ENCODE measurements at places on chromosomes 12 and 14.
A peak's percentile ranks its signal among the peaks of the same experiment; 100 is the strongest.

GRCh38 chr14:106315436-106315835, 789.1 kb downstream of the TMEM121 start:
- DNase-seq, result no peak

DNA sequence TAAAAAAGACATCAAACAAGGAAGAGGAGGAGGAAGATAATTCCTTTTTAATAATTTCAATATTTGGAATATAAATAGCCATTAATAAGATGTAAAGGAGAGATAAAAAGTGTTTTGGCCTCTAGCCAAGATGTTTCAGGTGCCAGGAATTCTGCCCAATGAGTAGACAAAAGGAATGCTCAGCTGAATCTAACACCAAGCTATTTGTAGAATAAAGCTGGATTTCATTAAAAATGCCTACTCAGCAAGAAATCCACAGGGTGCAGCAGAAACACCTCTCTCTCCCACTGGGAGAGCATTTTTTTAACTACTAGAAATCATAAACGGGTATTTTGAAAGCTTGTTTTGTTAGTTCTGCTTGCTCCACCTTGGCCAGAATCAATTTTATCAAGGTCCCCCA, 4.1 kb upstream of the STAB2 start:
- no peak for DNase-seq

DNA sequence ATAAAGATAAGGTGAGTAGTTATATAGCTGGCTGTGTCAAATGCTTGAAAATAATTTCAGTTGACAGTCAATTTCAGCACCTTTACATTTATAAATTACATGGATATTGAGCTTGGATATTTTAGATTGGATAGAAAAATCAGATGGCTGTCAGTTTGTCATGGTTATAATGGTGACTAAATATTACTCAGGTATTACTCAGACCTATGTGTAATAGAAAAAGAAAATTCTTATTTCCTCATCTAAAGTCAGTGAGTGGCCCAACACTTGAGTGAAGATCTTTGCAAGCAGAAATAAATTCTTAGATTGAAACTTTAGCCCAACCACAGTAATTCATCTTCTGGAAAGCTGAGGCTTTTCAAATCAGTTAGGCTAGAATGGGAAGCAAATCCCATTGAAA, 354.4 kb downstream of the NAV3 start:
- DNase-seq, result no peak

- no peak for DNase-seq
Measured at GRCh38 chr12:64383675-64384074, 6.9 kb downstream of the C12orf56 start.

DNA sequence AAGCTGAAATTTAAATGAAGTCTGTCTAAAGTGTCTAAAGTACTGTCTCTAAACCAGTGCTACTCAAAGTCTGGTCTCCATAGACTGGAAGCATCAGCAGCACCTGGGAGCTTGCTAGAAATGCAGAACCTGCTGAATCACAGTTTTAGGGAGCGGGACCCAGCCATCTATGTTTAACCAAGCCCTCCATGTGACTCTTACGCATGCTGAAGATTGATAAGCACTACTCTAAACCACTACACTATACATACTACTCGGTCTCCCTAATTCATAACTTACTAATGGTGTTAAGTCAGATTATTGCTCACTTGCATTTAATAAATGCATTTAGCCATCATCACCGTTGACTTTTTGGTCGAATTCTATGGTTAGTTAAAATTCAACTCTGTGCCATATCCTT, 88.8 kb downstream of the SLC25A21 start:
- no peak for DNase-seq

DNA sequence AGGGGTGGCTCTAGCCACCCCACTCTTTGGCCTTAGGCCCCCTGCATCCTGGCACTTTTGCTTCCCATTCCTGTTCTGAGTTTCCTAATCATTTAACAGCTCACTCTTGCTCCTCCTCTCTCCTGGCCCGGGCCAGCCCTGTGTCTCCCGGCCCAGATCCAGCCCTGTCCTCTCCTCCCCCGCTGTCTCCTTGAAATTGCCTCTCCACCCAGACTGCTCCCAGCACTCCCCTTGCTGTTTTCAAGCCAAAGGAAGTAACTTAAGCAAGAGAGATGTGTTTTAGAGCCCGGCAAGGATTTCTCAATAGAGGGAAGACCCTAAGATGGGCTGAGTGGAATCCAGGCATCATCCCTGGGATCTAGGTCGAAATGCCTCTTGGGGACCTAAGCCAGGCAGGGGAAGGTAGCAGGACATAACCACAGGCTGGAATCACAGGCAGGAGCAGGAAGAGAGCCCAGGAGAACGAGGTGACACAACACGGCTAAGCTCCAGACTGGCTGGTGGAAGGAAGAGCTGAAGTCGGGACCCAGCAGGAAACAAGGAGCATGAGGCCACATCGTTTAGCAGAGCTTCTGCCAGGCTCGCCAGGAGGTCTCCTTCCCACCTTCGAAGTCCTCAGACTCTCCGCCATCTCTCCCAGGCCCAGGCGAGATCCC, 2.0 kb upstream of the LRP1-AS start:
- no peak for DNase-seq

DNA sequence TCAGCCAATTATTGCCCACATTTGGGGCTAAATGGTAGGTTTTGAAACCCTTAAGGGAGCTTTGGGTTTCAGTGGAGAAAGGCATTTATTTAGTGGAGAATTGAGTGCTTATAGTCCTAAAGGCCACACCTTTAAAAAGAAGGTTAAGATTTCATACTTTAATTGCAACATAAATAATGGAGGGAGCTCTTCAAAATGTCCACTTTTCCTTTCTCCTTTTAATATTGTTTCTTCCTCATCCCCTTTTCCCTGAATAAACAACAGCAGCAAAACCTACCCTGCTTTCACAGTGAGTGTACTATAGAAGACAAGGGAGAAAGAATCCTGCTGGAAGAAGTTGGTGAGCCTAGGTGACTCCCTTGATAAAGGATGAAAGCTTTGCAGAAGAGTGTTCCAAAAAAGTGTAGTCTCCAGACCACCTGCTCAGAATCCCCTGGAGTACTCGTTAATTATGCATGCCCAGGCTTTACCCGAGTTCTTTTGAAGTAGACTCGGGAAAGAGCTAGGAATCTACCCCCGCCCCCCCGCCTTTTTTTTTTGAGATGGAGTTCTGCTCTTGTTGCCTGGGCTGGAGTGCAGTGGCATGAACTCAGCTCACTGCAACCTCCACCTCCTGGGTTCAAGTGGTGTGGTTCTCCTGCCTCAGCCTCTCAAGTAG, 11.5 kb upstream of the EID3 start:
- no peak for DNase-seq

- no peak for DNase-seq
Measured at GRCh38 chr12:113234483-113234882, 13.2 kb downstream of the TPCN1 start.

DNA sequence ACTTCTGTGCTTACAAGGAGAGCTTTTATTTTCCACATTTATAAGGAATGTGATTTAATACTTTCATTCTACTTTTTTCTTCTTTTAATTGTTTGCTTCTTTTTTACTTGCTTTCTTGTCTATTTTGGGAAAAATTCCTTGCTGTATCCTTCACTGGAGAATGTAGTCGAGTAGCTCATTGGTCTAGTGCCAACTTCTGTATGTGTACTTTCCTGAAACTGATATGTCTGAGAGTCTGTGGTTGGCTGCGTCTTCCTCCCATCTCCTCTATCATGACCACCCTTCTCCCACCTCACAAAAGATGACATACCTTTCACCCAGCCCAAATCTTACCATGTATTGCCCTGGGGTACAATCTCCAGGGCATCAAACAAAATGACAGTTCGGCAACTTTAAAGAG, 51.8 kb downstream of the MSRB3 start:
- no peak for DNase-seq

- no peak for DNase-seq
Measured at GRCh38 chr12:97131220-97131981, 224.3 kb downstream of the NEDD1 start.

DNA sequence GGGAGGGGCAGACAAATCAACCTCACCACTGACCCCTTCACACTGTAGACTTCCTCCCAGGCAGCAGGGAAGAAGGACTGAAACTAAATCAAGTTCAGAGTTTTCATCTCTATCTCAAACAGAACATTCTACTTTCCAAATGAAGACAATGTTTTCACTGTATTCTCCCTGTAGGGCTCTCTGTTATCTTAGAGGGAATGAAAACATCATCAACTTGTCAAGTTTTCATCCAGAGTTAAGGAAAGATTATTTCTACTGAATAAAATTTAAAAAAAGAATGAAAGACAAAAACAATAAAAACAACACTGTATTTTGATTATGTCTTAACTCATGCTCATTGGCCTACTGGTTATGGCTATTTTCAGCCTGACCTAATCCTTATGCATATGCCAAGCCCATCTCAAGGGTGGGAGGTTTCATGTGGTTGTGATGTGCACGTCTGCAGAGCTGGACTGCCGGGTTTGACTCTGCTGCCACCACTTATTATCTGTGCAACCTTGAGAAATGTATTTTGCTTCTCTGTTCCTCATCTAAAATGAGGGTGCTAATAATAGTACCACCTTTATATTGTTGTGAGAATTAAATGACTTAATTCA, 152.0 kb upstream of the AVPR1A start:
- no peak for DNase-seq

GRCh38 chr12:49296034-49296835, 1.3 kb downstream of the PRPH start:
- peak; percentile 75 for DNase-seq

DNA sequence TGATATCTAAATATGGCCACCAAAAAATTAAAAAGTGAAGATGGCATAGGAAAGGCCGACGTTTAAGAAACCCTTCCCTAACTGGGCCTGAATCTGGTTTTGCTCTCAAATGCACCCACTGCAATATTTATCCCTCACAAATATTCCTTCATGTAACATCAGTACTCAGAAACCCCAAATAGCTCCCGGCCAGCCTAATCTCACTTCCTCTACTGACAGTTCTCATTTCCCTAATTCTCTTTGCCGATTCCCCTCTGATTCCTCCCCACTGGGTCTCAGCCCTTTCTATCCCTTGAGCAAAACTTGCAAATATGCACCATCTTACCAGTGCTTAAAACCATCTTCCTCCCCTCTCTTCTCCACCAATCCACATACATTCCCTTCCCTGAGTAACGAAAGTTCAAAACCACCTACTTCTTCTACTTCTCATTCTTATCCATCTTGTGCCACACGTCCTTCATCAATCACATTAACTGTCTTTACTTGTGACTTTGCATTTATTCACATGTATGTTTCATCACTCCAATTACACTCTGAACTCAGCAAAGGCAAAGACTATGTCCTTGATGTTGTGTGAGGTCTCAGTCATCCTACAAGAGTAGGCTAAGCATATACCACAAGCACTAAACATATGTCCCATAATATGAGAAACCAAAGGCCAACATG, 23.1 kb downstream of the KCNK10 start:
- no peak for DNase-seq

GRCh38 chr12:121033625-121034349, 5.3 kb downstream of the OASL start:
- DNase-seq, result no peak

DNA sequence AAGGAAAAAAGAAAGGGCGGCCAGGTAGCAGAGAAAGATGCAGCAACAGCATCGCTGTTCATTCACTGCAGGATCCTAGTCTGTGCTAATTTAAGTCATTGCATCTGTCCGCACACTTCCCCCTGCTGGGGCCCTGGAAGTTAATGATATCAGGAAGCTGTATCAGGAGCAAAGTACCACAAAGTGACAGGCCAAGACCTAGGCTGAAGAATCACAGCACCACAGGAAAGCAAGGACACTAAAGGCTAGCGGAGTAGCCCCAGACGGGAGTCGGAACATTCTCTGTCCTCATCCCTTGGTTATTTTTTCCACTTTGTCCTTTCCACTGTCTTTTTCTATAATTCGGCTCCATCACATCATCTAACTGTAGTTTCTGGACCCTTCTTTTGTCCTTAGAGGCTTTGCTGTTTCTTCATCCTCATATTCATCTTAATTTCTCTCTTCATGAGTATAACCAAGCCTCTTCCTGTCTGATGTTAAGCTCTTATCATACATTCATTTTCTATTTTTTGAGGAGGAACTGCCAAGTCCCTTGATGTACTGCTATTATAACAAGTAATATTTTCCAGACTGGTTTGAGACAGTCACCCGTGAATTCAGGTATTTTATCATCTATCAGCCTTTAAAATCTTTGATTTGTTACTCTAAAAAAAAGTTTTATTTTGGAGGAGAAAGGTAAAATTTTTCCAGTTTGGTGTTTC, 28.3 kb downstream of the DUSP16 start:
- DNase-seq, result no peak

GRCh38 chr14:99966912-99967311, 98.3 kb upstream of the EVL start:
- no peak for DNase-seq

DNA sequence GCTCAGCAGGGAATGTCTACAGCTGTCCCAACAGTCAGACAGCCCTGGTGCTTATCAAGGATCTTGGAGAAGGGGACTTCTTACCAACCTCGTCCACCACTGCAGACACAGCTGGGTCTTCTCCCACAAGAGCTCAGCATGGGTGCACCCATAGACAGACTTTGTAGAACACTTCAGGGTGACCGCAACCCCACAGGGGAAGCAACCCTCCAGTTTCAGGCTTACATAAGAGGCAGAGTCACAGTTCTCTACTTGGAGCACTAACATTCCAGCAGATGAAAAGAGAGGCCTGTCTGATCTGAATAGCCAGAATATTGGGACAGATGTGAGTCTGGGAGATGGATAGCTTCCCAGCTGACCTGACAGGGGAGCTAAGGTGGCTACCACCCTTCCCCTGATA, 3.5 kb upstream of the CLEC1A start:
- DNase-seq, result no peak

GRCh38 chr14:102817318-102817717, 40.1 kb downstream of the TRAF3 start:
- no peak for DNase-seq

DNA sequence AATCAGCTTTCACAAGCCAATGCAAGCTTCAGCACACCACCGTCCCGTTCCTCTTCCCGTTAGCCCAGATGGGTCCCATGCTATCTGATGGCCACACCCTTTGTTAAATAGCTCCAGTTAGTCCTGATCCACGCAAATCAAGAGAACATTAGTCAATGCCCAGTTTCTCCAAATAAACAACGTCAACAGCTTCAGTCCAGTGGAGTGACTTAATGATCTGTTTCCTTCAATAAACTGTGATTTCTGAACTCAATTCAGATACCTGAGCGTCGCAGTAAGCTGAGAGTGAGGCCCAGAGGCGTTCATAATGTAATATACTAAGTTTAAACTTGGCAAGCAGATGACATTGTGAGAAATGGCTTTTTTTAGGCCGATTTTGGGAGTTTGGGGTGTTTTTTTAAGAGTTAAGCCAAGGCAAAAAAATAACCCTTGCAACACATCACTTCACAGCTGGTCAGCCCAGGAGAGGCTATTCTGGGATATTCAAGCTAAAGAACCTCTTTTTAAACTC, 112.3 kb downstream of the ZFP36L1 start:
- no peak for DNase-seq

- DNase-seq, result no peak
Measured at GRCh38 chr12:109504068-109504467, 26.6 kb downstream of the UBE3B start.

DNA sequence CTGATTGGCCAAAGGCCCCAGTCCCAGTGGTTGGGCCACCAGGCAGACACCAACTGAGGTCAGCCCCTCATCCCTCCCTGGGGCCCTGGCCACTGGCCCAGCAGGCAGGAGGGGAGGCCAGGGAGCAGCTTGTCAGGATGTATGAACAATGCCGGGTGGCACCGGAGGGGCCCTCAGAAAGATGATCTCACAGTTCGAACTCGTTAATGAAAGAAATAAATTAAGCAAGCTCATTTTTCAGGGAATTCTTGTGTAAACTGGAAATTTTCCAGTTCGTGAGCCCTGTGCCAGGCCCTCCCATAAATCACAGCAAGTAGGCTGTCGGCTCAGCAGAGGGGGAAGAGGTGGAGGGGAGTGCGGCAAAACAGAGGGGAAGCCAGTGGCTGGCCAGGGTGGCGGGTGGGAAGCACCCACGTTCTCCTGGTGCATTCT, 177.0 kb upstream of the VASH1 start:
- DNase-seq, result no peak
